ENCODE measurements at places on chromosomes 7 and 10. TPM values are rescaled to one million over a fixed set of nuclear protein-coding genes. Genes with fewer than 3 reads are reported as not detected.

GRCh38 chr10:49625411-49625810 lies 11.6 kb downstream of the CHAT start:
- no peak for DNase-seq
- no peaks in the 10 kb centered on the region for H3K4me1 ChIP-seq
- no peaks in the 10 kb centered on the region for H3K27me3 ChIP-seq
- no peaks in the 10 kb centered on the region for H3K36me3 ChIP-seq
- no peak overlapping the region for H3K27ac ChIP-seq

DNA sequence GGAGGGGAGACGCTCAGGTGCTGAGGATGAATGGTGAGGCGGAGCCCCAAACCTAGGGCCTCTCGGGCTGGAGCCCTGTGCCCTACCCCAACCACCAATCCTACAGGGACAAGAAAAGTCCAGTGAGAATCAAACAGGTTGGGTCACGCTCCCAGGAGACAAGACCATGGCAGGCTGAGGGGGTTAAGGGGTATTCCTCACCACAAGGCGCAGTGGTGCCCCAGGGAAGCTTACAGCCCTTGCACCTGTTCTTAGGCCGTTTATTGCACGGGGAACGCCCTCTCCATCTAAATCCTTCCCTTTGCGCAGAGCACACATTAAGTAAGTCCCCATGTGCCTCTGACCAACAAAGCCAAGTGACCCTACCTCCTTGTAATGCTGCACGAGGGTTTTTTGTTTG lies 3.5 kb downstream of the FZD9 start:
- no peak overlapping the region for H3K27ac ChIP-seq
- peaks cover 26% of the 10 kb centered on the region for H3K36me3 ChIP-seq
- DNase-seq = no peak
- peaks cover 5% of the 10 kb centered on the region for H3K27me3 ChIP-seq

DNA sequence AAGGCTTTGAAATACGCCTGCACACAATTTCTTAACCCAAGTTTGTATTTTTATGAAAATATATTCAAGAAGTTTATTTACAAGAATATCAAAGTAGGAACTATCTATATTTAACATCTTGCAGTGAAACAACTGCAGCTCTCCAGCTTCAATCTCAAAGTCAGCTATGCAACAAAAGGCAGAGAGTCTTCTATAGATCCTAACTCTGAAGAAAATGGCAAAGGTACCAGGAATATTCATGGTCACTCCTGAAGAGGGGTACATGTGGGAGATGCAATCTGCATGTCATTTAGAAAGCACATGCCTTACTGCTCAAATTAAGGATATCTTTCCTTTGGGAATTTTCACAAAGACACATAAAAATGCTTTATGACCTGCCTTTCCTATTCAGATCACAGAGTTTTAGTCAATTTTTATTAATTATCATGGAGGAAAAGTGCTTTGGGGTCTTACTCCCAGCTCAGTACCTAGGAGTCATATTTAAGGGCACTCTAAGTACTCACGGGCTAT lies 1.5 kb downstream of the ANK3 start:
- no peaks in the 10 kb centered on the region for H3K27me3 ChIP-seq
- peaks cover 29% of the 10 kb centered on the region for H3K4me1 ChIP-seq
- DNase-seq = no peak
- H3K36me3 ChIP-seq = no peaks in the 10 kb centered on the region
- no peak overlapping the region for H3K4me3 ChIP-seq

DNA sequence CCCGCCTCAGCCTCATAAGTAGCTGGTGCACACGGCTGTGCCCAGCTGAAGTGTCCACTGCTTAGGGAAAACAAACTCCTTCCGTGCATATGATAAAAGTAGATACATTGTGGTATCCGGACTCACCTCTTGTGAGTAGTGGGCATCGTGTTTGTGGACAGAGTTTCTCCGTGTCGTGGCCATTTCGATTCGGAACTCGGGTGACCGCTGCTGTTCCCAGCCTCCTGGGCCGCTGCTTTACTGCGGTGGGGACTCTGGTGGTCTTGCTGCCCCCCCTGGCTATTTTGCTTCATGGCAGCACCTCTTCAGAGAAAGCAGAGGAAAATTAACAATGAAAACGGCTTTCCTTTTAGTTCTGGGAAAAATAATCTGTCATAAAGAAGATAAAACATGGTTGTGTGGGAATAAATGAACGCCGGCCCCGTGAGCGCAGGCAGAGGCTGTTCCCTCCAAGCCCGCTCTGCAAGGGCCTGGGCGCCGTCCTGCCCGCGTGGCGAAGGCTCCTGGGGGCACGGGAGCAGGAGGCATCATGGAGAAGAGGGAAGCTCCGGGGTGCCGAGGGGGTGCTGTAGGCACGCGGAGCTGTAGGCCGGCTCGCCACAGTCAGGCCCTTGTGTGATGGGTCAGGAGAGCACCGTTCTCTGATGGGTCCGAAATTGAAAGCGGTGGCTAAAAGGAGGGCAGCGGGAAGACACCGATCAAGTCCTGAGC lies 107.4 kb downstream of the ACTR3B start:
- no peak overlapping the region for H3K4me3 ChIP-seq
- H3K36me3 ChIP-seq = peaks cover 7% of the 10 kb centered on the region
- DNase-seq = no peak
- H3K4me1 ChIP-seq = no peaks in the 10 kb centered on the region

- no peaks in the 10 kb centered on the region for H3K4me1 ChIP-seq
- no peak overlapping the region for H3K4me3 ChIP-seq
- H3K27me3 ChIP-seq = no peaks in the 10 kb centered on the region
Observed at GRCh38 chr10:76202777-76203176, 771.4 kb downstream of the LRMDA start.

GRCh38 chr7:149284343-149284742 lies 22.3 kb downstream of the ZNF783 start:
- DNase-seq = no peak
- H3K36me3 ChIP-seq = peaks cover 26% of the 10 kb centered on the region
- peaks cover 27% of the 10 kb centered on the region for H3K4me1 ChIP-seq
- no peaks in the 10 kb centered on the region for H3K27me3 ChIP-seq
- peak overlapping the region; percentile 89 for H3K4me3 ChIP-seq
- peak overlapping the region; percentile 46 for H3K27ac ChIP-seq

DNA sequence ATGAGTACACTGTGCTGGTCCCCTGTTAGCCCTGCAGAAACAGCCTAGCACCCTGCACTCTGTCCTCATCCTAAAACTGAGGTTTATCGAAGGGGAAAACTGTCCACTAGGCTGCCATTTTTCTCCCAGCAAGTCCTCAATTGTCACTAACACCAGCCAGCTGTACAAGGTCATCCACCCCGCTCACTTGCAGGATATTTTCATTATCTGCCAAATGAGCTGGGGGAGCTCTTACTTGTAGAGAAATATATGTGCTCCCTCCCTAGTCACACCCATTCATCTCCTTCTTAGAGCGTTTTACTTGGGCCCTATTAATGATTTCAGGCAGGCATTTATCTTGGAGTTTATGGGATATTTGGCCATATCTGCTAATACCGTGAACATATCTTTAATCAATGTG lies 413.5 kb upstream of the NFE2L3 start:
- peaks cover 37% of the 10 kb centered on the region for H3K27me3 ChIP-seq
- no peaks in the 10 kb centered on the region for H3K36me3 ChIP-seq
- H3K4me3 ChIP-seq = no peak overlapping the region
- DNase-seq = no peak
- no peaks in the 10 kb centered on the region for H3K4me1 ChIP-seq

- H3K27me3 ChIP-seq = no peaks in the 10 kb centered on the region
- no peak for DNase-seq
- peaks cover 12% of the 10 kb centered on the region for H3K36me3 ChIP-seq
- H3K4me1 ChIP-seq = peaks cover 62% of the 10 kb centered on the region
Observed at GRCh38 chr10:102115775-102116174, 4.4 kb downstream of the LDB1 start.

DNA sequence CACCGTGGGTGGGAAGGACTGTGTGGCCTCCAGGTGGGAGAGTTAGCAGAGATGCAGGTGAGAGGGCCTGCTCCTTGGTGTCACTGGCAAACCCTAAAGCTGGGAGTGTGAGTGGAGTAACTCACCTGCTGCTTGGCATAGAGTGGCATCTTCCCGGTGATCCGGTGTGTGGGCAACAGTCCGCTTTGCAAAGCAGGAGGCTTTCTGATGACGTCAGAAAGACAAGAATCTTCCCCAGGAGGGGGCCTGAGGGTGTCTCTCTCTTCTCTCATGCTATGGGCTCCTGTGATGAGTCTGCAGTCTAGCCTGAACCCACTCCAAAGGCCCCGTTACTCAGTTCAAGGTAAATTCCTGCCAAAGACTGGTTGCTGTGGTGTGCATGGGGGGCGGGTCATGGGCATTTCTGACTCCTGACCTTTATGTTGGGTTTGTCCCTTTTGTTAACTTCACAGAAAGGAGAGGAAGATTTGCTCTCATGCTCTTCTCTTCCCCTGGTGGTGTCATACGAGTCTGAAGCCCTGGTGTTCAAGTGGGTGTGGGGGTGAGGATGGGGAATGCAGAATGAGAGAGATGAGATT lies 187.9 kb downstream of the GATA3 start:
- no peak overlapping the region for H3K27ac ChIP-seq
- no peak for DNase-seq
- H3K4me1 ChIP-seq = peaks cover 11% of the 10 kb centered on the region
- no peak overlapping the region for H3K4me3 ChIP-seq
- no peaks in the 10 kb centered on the region for H3K27me3 ChIP-seq
- H3K36me3 ChIP-seq = no peaks in the 10 kb centered on the region

DNA sequence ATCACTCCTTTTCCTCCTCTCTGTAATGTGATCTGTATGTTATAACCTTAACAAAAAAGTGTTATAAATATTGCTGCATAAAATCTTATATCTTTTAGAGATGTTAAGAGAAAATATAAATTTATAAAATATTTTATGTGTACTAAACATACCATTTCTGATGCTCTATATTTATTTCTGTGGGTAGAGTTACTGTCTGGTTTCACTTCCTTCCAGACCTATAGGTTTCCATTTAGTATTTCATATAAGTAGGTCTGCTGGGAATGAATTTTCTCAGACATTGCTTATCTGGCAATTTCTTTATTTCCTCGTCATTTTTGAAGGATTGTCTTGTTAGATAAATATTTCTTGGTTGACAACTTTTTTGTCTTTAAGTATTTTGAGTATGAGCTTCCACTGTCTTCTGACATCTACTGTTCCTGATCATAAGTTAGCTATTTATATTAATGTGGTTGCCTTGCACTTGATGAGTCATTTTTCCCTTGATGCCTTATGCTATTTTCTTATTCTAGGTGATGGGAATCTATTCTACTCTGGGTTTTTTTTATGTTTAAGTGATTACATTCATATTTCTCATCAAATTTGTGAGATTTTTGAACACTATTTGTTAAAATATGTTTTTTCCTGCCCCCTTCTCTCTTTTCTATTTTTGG lies 11.2 kb upstream of the THSD7A start:
- H3K4me1 ChIP-seq = no peaks in the 10 kb centered on the region
- no peaks in the 10 kb centered on the region for H3K27me3 ChIP-seq
- DNase-seq = no peak
- no peak overlapping the region for H3K27ac ChIP-seq
- H3K36me3 ChIP-seq = no peaks in the 10 kb centered on the region

DNA sequence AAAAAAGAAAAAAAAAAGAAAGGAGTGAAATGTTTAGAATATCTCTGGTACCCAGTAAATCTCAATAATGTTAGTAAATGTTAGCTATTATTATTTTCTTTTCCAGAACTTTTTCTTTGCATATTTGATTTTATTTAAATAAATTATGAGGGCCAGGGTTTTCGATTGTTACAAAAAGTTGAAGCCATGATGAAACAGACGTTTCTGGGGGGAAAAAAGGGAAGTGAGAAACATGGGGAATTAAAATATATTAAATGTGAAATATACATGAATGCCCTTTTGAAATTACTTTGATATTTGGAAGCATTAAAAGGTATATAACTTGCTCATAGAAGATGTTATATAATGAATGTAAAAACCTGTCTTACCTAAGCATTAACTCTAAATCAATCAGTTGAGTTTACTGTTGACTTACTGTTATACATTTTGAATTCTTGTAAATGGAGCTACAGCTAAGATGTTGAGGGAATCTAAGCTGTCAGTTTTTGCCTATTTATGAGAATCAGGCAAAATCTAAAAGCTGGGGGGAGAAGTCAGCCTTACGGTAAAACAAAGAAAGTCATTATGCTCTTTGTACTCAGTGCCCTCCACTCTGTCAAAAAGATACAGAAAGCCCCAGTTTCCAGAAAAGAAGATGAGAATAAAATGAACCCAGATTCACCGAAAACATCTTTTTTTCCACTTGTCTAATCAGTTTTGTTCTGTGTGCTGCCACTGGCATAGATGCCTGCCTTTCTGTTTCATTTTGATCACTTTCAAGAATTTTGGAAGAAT lies 30.0 kb upstream of the KDM7A start:
- H3K36me3 ChIP-seq = peaks cover 2% of the 10 kb centered on the region
- DNase-seq = no peak
- H3K4me3 ChIP-seq = no peak overlapping the region
- no peak overlapping the region for H3K27ac ChIP-seq
- H3K4me1 ChIP-seq = peaks cover 59% of the 10 kb centered on the region

- peaks cover 14% of the 10 kb centered on the region for H3K4me1 ChIP-seq
- no peak overlapping the region for H3K27ac ChIP-seq
- H3K4me3 ChIP-seq = no peak overlapping the region
- no peak for DNase-seq
- no peaks in the 10 kb centered on the region for H3K36me3 ChIP-seq
- H3K27me3 ChIP-seq = no peaks in the 10 kb centered on the region
Observed at GRCh38 chr7:17058568-17058967, 176.8 kb upstream of the AGR3 start.

DNA sequence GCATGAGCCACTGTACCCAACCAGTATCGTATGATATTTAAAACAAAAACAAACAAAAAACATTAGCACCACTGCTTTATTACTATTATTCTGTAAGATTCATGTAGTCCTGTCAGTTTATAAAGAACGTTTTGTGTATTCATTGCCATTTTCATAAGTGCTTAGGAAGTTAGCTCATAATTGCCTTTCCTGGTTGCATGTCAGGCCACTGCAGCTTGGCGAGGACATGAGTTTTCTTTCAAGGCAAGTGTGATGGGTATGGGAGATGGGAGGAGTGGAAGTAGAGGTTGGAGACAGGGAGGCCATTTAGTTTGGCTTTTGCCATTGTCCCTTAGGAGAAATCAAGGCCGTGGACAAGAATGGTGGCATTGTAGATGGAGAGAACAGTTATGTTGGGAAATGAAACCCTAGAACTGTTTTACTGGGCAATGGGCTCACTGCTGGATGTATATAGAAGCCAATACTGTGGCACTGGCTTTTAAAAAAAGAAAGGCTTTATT lies 48.9 kb downstream of the TYW1 start:
- no peak overlapping the region for H3K27ac ChIP-seq
- peaks cover 30% of the 10 kb centered on the region for H3K36me3 ChIP-seq
- H3K27me3 ChIP-seq = no peaks in the 10 kb centered on the region
- no peaks in the 10 kb centered on the region for H3K4me1 ChIP-seq
- H3K4me3 ChIP-seq = no peak overlapping the region

Gene SPDYE11
- not detected for total RNA-seq

Gene SPDYE1
- not detected for total RNA-seq
